ENCODE measurements at places on chromosomes 5 and 9.

DNA sequence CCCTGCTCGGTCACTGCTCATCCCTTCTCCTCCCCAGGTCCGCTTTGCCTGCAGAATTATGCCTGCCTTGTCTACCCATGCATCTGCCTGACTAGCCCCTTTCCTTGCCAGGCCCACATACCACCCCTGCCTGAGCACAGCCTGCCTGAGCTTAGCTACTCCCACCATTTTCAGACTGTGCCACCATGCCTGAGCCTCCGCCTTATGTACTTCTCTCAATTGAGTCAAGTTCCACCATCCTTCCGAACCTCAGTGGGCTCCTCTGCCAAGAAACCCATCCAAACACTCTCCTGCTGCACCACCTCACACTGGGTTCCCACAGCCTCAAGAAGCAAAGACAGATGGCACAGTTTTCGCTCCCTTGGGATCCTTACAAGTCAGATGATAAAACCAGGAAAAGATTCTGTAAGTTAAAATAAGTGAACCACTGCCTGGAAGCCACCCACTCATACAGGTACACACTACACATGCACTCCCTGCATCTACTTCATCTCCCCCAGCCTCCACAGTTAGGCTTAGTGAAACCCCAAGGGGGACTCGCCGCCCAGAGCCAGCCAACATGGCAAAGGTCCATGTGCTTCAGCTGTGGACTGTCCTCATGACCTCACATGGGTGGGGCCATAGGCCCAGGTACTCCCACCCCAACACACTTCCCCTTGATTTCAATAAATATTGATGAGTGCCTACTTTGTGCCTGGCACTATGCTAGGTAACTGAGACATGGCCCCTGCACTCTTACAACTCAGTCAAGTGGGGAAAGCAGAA lies 23.1 kb downstream of the P4HA2 start:
- no peak for DNase-seq

GRCh38 chr5:31047621-31048020 lies 145.9 kb upstream of the CDH6 start:
- no peak for DNase-seq

DNA sequence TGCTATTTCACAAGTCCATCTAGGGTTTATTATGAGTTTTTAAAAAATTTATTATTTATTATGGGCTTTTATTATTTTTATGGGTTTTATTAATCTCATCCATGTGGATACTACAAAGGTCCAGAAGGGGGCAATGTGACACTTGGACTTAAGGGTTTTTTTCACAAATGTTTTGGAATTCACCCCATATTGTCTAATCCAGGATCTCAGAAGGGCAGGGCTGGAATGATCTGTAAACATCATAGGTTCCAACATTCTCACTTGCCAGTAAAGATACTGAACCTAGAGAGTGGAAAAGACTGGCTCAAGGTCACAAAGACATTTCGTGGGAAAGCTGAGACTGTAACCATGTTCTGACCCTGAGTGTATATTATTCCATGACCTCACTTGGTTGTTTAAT lies 35.6 kb downstream of the NIM1K start:
- peak; percentile 14 for DNase-seq

DNA sequence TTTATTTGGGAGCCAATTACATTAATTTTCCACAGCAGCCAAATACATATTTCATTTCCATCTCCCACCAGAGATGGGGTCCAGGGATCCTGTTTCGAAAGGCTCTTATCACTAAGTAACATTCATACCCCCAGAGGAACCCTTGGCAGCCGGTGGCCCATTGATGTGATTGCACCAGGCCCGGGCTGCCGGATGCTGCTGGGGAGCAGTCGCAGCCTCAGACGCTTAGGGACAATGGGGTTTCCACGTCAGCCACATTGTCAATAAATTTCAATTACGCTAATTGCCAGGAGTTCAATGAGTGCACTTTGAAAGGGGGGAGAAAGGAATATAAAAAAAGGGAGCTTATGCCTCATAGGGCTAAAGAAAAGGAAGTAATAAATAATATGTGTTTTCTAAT lies 478.8 kb upstream of the ADAMTS16 start:
- DNase-seq, result no peak

GRCh38 chr5:29380029-29380428 lies 1813.5 kb upstream of the CDH6 start:
- no peak for DNase-seq

DNA sequence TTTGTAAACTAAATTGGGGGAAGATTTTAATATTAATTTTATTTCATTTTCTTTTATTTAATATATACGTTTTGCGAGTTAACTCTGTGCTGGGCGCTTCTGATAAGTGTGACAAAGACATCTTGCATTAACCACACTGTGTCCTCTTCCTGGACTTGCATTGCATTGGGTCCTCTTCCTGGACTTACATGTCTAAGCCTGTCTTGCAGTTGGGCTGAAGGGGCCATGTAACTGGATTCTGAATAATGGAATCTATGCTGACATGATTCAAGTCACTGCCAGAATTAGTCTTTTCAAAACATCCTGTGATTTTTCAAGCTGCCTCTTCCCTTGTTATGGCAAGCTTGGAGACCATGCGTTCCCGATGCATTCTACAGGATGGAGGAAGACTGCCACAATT lies 122.6 kb downstream of the TRIM32 start:
- no peak for DNase-seq

DNA sequence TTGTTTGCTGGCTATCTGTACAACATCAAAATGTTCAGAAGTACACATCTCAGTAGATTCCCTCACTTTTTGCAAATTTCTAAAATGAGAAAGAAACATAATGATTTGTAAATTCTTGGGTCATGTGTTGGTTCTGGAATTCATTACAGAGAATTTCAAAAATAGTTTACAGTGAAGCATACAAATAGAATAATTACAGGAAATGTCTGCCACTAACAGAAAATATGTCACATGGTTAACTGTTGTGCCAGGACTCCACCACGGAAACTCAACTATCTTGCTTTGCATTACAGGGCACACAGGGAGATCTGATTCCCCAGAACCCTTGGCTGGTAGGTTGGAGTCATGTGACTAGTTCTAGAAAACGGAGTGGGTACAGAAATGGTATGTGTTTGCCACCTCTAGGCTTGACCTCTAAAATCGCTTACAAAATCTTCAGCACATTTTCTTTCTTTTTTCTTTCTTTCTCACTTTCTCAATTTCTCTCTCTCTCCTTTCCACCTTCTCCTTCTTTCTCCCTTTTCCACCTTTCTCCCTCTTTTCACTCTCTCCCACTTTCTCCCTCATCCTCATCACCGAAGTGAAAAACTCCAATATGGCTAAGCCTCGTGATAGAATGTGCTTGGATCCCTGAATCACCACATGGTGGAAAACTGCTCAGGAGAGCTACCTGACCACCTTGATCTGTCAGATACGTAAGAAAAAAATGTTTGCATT lies 32.4 kb downstream of the RASEF start:
- DNase-seq, result peak; percentile 11

- no peak for DNase-seq
These were observed 691.1 kb upstream of the C9orf72 start for GRCh38 chr9:28264368-28264767.

DNA sequence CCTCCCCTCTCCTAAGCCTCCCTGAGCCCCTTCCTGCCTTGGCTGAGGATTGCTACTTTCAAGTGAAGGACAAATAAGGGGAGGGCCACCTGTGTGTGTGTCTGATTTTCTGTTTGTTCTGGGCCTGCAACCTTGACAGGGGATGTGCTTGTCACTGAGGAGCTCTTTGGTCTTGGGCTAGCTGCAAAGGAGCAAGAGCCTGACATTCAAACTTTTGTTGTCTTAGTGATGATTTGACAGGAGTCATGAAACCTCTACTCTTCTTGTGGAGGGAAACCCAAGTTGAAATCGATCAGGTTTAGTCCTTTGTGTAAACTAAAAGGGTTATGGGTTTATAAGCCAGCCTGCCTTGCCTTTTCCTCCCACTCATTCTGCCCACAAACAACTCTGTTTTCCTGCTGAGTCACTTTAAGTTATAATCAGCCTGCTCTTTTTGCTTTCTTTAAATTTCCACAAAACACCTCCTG lies 16.9 kb downstream of the CLTA start:
- no peak for DNase-seq

DNA sequence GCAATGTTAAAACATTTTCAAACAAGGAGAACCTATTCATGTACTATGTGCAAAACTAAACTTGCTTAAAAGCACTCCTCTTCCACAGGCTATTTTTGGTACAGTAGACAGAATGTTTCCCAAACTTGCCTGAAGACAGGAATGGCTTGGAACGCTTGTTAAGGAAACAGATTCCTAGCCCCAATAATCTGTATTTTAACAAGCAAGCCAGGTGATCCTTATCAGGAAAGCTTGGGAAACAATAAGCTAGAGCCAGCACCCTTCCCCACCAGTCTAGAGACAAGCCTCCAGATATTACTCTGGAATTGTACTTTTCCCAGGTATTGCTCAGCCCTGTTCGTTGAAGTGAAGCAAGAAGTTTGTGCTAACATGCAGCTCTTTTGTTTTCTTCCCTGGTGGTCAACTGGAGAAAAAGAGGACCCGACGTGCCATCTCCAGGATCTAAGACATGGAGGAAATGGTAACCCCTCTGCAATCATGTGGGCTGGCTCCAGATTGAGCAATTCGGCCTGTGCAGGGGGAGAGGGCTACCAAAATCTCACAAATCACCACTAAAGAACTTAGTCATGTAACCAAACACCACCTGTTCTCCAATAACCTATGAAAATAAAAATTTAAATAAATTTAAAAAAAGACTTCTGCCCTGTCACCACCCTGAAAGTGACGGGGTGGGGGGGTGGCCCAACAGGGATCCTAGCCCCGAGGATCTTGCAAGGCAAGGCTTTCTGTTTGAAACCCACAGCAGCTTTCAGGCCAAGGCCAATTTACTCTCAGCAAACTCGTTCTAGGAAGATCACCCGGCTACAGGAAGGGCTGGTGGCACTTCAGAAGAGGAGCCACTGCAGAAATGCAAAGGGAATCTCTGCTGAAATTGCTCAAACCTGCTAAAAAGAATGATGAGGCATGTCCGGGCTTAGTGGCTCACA lies 48.6 kb downstream of the SHB start:
- DNase-seq, result no peak

- no peak for DNase-seq
These were observed 4.3 kb downstream of the SURF2 start for GRCh38 chr9:133360400-133361393.

- DNase-seq, result no peak
These were observed 87.9 kb downstream of the PRDM6 start for GRCh38 chr5:123176938-123177275.

DNA sequence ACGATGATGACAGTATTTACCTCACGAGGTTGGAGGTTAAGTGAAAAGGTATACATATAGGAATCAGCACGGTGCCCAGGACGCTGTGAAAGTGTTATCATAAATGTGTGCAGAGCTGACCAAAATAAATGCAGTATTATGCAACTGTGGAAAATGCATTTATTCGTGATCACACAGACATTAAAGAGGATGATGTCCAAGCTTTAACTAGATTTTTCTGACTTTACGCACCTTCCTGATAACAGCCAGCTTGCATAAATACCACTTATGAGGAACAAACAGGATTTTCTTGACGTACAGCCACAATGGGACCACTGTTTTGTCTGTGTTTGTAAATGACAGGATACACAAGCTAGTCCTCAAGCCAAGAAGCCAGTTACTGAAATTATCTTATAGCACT lies 71.4 kb upstream of the ATP10B start:
- no peak for DNase-seq

GRCh38 chr5:113663879-113664541 lies 150.5 kb downstream of the YTHDC2 start:
- no peak for DNase-seq

DNA sequence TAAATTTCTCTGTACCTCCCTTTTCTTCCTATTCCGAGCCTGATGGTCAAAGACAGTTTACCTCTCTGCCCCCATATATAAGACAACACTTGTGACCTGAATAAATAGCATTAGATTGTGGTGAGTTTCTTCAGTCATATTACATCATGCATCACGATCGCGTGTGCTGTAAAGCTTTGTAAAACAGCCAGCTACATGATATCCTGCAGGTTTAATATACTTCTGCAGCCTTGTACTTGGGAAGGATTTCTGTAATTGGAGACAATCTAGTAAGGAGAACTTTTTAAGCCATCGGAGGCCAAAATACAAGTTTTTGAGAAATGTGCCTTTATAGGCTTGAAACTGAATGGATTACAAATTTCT lies 711.8 kb upstream of the WWC1 start:
- no peak for DNase-seq

GRCh38 chr5:8864053-8864452 lies 681.8 kb downstream of the SEMA5A start:
- no peak for DNase-seq

DNA sequence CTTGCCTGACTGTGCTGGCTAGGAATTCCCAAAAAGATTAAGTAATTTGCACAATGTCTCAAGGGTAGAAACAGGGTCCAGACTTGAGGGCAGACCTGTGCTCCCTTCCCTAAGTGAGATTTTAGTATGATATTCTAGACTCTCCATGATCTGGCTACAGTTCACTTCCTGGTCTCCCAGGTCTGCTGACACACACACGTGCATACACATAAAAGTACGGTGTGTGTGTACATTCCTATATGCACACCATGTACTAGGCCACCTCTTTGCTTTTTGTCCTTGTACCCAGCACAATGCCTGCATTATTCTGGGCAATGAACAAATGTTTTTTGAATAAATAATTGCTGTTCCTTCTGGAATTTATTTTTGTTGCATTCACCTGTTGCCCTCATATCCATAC lies 83.7 kb downstream of the SH3RF2 start:
- no peak for DNase-seq

GRCh38 chr9:72997387-72997995 lies 44.6 kb upstream of the ALDH1A1 start:
- no peak for DNase-seq

GRCh38 chr5:1011226-1011631 lies 2.6 kb downstream of the NKD2 start:
- DNase-seq, result no peak

DNA sequence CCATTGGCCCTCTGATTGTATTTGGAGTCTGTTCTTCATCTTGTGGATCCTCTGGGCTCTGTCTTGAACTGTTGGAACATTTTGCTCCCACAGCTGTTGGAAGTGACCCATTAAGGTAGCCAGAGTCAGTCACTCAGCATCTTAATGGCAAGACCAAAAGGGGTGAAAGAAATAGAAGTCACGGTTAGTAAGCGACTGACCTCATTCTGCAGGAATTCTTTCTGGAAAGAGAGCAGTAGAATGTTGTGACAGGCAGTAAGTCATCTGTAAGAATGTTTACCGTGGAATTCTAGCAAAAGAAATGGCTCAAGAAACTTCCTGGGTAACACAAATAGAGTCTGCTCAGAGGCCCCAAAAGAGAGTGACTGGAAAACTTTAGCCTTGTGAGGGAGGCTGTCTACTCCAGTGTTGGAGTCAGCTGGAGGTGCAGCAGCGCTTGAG lies 28.6 kb upstream of the TNC start:
- DNase-seq, result peak; percentile 75

- no peak for DNase-seq
These were observed 1.6 kb downstream of the FBLL1 start for GRCh38 chr5:168530621-168531150.

DNA sequence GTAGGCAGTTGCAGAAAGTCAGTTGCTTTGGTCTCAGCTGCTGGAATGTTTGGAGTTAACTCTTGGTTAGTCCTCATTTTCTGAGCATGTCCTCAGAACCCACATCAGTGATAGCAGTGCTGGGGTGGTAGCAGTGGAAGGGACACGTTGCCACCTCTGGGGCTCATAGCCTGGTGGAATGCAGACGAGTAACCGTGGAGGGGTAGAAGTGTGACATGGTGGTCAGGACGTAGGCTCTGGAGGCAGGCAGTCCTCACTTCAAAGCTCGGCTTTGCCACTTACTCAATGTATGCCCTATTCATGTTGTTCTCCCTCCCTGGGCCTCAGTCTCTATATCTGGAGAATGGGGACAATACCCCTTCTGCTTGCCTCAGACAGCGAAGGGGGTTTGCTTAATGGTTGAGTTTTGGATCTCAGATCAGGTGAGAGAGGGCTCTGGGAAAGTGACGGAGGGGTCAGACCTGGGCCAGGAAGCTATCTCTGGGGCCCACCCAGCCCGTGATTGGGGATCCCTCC lies 62.8 kb downstream of the RGS3 start:
- no peak for DNase-seq

Data from AG09319 (cell line).